ENCODE measurements at places on chromosomes 13 and 19.

- DNase-seq: no peak
Measured at GRCh38 chr13:21522847-21523246, 63.7 kb upstream of the ZDHHC20 start.

GRCh38 chr13:40161931-40162330, 504.5 kb downstream of the FOXO1 start:
- no peak for DNase-seq

DNA sequence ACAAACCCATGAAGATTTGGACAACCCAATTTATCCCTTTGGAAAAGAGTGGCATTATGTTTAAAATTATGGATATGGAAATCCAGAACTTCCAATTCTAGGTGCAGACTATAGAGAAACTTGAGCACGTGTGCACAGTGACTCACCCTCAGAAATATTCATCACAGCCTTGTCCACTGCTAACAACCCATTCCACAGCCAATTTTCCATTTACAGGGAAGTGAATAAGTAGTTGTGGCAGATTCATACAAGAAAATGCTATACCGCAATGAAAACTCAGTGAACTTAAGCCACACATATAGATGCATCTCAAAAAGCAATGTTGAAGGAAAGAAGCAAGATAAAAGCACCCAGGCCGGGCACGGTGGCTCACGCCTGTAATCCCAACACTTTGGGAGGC, 133.3 kb downstream of the USP12 start:
- no peak for DNase-seq

GRCh38 chr13:111212517-111212873, 97.4 kb downstream of the ARHGEF7 start:
- no peak for DNase-seq

- no peak for DNase-seq
Measured at GRCh38 chr19:28061111-28061510, 1151.8 kb downstream of the UQCRFS1 start.

DNA sequence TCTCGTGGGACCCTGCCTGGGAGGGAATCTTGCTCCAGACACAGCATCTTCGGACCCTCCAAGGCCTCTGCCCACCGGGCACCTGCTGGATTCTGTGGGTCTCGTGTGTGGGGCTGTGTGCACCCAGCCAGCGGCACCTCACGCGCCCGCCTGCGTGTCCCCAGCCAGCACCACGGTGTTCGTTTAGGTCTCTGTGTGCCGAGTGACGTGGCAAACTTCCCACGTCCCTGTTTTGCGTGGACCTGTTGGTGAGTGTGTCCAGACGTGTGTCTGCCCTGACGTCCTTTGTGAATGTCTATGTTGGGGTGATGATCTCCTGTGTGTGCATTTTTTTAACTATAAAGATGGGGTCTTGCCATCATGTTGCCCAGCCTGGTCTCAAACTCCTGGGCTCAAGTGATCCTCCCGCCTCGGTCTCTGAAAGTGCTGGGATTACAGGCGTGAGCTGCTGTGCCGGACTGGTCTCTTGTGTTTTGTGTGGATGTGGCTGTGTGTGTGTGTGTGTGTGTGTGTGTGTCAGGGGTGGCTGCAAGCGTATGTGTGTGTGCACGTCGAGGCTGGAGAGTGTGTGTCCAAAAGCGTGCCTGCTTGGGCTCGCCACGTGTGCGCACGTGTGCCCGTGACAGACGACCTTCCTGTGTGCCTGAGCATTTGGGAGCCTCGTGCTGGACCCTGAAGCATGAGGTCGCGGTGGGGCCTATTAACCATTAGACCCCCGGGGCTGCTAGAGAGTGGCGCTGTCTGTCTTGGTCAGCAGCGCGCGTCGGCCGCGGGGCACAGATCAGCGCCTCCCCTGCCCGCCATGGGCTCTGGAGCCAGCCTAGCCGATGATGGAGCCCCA, 15.7 kb downstream of the ARID3A start:
- no peak for DNase-seq

GRCh38 chr19:48329167-48329891, 4.0 kb downstream of the EMP3 start:
- DNase-seq: no peak

Data from GM04504 (cell line).